Activated CD4-positive, alpha-beta T cell treated with anti-CD3 and anti-CD28 coated beads, Interleukin-2, amount 50 U/mL, for 1 hour (primary cell): ENCODE measurements at places on chromosomes 5 and 9.

DNA sequence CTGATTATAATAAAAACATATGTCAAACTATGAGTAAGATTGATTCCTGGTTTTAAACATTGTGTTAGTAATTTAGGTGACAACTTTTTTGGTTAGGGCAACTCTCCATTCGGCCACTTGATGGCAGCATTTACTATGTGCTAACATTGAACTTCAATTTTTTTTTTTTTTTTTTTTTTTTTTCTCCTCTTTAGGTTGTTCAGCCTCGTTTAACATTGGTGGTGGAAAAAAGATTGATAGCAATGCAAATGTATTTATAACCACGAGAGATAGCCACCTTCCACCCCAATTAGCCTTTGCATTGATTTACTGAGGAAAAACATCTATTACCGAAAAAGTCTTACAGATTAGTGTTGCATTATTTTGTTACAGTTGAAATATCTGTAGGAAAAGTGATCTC is 159.1 kb downstream of the CSNK1G3 start:
- peak; percentile 41 for DNase-seq

DNA sequence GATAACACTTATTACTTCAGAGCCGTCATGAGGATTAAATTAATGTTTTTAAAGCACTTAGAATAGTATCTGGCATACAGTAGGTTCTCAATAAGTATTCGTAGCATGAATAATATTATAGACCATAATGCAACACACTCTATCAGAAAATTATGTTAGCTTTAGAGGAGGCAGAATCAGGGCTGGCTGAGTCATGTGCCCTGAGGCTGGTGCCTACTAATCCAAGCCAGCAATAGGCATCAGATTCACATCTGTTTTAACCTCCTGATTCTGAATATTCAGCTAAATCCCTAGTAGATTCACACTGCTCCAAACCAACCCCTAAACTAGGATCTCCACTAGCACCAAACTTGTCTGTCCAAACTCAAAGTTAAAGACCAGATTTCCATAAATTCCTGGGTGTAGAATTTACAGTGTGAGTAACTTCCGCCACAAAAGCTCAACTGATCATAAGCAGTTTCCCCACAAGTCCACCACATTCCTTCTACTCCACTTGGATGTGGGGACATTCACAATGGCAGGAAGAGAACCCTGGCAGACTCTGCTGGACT is 170.0 kb upstream of the DAPK1 start:
- DNase-seq = no peak

- DNase-seq = no peak
Measured at GRCh38 chr5:150703762-150704161, 2.9 kb upstream of the RBM22 start.

DNA sequence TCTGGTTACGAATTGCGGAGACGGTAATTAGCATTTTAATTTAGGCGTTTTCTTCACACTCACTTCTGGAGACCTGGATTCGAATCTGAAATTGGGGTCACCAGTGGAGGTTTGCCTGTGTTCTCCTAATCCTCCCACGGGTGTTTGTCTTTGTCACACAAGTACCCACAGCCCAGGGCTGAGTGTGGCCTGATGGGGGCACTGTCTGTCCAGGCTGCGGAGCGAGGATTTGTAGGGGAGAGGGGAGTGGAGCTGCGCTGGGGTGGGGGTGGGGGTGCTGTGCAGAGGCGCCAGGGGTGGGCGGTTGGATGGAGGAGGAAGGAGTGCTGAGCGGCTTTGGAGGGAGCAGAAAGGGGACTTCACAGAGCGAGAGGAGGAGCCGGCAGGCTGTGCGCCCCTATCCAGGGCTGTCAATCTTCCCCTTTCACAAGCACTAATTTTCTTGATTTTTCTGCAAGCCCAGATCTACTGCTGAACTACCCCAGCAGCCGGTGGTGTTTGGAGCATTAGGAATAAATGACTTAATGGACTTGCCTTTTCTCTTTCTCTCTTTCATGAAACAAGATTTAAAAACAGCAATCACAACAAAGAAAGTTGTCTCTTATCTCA is 53.1 kb downstream of the TSPAN17 start:
- no peak for DNase-seq

DNA sequence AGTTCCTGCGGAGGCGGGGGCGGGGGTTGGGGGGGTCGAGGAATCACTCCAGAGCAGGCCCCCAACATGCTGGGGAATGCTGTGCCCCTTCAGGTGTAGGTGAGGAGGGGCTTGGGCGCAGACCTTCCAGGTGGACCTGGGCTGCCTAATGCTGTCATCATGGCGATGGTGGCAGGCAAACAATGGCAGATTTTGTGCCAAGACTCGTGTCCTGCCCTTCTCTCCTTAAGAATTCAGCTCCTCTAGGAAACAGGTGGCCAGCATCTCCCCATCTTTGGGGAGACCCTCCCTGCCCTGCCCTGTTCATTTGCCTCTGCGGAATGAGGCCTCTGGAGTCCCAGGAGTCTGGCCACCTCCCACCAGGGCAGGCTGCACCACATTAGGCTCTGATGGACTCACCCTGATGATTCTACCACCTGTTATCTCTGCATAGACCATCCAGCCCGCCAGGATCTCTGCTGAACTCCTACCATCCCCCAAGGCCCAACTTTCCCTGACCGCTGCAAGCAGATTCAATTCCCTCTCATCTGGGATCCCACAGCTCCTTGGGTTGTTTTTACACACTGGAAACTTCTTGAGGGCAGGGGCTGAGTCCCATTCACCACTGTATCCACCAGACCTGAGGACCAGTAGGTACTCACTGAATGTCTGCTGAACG is 10.9 kb upstream of the SLC25A51 start:
- no peak for DNase-seq

DNA sequence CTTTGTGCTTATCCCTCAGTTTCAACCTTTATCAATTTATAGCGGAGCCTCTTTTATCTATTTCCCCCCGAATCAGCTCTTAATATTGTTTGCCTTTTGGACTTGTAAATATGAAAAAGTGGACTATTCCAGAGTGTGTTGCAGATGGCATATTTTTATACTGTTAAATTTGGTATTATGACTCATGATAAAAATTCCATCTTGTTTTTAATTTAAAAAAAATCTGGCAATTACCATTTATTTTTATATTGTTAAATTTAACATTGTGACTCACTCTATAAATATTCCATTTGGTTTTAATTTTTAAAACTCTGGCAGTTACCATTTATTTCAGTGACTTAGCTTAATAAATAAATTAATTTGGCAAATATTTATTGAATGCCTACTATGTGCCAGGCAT is 37.5 kb downstream of the RBM27 start:
- DNase-seq = no peak

DNA sequence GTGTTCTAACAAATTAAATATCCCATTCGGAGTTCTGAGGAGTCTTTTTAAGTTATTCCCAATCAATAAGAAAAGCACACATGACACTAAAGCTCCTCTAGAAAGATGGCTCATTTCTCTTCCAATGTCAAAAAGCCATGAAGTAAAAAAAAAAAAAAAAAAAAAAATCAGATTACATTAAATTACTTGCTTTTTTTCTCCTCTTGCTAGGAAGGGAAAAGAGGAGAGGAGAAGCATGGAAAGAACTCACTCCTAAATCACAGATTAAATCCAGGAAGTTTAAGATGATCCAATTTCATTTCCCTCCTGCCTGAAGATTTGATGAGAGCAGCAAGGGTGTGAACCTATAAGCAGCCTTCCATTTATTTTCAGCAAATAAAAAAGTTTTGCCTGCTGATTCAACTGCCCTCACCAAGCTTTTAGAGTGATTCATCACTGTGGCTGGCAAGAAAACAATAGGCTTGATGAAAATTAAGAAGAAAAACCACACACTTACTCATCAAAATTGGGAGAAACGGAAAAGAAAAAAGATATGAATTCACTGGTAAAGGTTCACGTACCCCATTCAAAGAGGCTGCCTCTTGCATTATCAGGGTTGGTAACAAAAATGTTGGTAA is 19.7 kb downstream of the MYO10 start:
- DNase-seq = no peak

DNA sequence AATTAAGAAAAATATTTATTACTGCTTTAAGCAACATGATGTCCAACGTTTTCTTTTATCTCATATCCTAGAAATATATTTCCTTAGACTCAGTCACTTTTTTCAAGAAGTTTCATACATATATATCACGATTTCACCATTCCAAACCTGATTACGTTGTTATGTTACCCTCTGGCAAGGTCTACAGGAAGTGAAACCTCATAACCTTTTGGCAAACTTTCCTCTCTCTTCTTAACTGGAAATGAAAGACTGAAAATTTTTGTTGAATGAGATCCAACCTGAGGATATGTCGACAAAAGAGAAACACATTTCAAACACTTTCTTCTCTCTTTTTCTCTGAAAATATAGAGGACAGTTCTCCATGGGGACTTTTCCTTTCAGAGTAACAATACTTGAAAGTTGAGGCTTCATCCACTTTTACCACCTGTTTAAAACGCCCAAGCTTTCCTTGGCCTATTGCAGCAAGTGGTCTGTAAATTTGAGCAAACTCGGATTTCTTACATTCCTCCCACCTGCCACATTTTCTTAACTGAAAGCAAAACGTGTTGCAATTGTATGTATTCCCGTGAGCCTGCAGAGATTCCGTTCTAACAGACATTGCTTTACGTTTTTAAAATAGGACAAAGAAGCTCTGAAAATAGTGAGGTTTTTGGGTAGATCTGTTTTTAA is 298.1 kb downstream of the CETN3 start:
- no peak for DNase-seq

DNA sequence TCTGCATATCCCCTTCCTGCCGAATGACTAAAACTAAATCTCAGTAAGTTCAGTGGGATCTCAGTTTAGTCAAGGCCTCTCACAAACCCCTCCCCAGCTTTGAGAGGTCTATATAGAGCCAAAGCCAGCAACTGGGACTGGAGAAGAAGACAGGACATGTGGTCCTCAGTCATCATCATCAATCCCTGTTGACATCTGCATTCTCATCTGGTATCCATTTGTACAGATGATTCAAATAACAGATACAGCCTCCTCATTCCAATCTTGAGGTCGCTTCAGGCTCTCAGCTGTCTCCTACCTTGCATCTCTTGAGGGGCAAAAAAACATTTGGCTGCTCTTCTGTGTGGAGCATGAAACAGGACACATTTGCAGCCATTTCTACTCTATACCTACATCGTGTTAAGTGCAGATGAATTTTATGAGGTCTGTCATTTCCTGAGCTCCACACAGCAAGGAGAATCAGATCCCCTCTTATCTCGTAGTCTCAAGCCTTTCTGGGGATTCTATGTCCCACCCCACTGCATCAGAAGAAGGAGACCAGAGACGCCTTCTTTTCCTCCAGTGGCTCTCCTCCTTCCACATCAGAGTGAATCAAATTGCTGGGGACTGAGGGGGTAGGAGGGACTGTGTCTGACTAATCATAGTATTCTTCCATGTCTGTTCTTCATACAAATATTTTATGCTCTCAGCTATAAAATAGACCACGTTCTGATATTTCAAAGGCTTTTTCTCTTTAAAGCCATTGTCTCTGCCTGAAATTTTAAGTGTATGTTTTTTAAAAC is 4.7 kb upstream of the RECK start:
- DNase-seq = no peak
